ENCODE measurements at places on chromosomes 12 and 14. TPM values are rescaled to one million over a fixed set of nuclear protein-coding genes. Genes with fewer than 3 reads are reported as not detected.

- DNase-seq = no peak
These were observed 24.7 kb upstream of the MAP1LC3B2 start for GRCh38 chr12:116534311-116535121.

GRCh38 chr12:94435511-94435927 lies 24.1 kb downstream of the CEP83 start:
- no peak for DNase-seq

The VASH1 gene
- 14.3 TPM for total RNA-seq

DNA sequence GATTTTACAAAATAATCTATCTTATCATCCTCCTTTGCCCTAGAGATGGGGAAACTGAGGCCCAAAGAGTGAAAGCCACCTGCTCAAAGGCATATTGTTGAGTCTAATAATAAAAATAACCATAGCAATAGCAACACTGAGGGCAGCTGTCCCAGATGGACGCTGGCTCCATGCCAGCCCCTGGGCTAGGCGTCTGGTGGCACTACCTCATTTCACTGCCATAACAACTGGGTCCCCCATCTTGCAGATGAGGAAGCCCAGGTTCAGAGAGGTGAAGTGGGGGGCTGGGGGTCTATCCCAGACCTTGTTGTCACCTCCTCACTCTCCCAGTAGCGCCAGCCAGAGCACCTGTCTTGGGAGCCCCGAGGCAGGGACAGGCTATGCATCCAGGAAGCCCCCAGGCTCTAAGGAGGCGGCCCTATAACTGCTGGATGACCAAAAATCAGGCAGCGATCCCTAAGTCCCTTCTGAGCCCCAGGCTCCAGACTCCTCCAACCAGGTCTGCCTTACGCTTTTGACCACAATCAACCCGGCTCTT lies 12.8 kb downstream of the BDKRB2 start:
- no peak for DNase-seq

DNA sequence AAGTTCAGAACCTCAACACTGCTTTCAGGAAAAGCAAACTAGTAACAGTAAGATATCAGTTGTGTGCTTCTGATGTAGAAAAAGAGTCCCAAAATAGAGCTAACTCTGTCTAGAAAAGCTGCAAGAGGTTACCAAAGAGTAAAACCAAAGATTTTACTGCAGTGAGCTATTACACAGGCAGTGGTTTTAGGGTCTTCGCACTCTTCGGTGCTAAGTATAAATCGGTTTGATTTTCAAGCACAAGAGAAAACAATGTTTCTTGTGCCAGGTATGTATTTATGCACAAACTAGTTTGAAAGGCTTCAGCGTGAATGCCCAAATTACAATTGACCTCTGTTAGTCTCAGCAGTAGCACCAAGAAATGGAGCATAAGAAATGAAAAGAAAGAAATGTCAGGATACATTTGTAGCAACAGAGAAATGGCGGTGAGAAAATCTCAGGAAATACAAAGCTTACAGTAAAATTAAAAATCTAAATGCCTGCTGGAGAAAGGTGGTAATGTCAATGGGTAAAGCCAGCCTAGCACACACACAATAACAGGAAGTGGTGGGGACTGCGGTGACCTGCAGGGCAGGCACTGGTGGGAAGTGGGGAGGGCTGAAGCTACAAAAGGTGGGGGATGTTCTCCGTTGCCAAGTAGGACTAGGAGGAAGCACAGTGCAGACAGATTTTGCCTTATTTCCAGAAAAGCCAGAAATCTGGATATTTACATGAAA lies 18.0 kb upstream of the DYRK2 start:
- DNase-seq = no peak

DNA sequence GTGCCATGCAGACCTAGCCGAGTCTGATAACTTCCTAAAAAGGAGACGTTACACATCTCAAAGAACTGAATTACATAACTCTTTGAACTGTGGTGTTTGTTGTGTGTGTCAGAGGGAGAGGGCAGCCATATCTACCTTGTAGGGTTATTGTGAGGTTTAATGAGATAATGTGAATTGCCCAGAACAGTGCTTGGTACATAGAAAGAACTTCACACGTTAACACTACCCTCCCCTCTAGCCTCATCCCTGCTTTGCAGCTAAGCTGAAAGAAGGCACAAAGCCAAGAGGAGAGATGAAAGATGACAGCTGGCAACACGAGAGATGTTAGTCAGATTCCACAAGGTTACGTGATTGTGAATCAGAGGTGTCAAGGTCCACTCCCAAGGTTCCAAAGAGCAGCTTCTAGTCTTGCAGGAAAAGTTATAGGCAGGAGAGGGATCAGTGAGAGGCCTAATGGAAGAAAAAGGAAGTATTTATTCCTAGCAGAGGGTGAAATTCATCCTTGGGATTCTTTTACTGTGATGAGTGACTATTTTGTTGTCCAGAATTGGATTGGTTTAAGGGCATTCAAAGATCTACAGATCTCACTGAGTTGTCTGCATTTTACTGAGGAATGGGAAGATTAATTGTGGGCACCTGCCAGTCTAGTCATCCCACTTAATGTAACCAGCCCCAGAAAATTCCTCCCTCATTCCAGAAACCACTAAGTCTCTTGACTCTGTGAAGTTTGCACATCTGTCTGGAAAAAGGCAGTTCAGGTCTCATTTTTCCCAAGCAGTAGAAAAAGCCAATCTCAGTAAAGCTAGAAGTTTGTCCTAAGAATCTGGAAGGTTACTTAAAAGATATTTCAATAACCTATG lies 25.9 kb upstream of the WNK1 start:
- DNase-seq = no peak

GRCh38 chr12:3102771-3103410 lies 25.7 kb downstream of the TSPAN9 start:
- DNase-seq = no peak

The KERA gene
- total RNA-seq = not detected

- DNase-seq = no peak
These were observed 7.1 kb downstream of the IPO4 start for GRCh38 chr14:24181371-24182077.

GRCh38 chr14:103112400-103113243 lies 10.6 kb upstream of the TNFAIP2 start:
- no peak for DNase-seq

The GNG2 gene
- total RNA-seq = 6.3 TPM

The PGF gene
- 3.3 TPM for total RNA-seq

DNA sequence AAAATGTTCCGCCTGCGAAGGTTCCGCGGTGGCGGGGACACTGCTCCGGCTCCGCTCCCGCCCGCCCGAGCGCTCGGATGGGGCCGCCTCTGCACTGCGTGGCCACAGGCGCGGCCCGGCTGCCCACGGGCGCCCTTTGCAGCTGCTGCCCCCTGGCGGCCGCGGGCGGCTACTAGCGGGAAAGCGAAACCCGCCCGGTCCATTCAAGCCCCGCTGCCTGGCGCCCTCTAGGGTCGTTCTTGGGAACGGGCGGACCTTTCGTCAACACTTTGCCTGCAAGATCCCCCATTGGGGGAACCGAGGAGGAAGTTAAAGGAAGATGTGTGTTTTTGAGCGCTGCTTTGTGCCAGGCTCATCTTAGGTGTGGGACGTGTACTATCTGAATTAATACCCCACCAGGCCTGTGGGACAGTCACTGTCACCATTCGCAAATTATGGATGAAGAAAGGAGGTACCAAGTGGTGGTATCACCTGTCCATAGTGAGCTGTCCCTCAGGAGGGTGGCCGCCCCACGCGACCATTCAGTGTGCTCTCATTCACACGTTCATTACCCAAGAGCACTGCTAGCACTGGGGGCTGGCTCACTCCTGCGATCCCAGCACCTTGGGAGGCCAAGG lies 19.4 kb downstream of the GPR132 start:
- peak; percentile 89 for DNase-seq

- no peak for DNase-seq
These were observed 1429.3 kb upstream of the TMEM132C start for GRCh38 chr12:126837697-126838096.

The TAS2R30 gene
- 0.90 TPM for total RNA-seq

The AJUBA gene
- 5.8 TPM for total RNA-seq

DNA sequence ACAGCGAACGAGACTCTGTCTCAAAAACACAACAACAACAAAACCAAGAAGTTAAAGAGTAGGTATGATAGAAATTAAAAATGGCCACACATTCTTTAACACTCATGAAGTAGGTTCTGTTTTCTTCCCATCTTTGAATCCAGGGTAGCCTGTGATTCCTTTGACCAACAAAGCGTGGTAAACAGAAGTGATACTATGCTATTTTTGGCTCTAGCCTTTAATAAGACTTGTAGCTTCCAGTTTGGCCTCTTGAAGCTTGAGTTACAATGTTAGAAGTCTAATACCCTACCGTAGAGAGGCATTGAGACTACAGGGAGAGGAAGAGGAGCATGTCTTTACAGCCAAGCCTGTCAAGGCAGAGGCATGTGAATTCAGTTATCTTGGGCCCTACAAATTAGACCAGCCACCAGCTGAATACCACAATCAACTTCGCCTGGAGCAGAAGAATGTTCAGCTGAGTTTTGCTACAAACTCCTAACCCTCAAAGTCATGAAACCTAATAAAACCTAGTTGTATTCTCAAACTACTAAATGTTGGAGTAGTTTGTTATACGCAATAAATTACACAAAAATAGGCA lies 4.9 kb upstream of the NEMF start:
- no peak for DNase-seq

The ANO2 gene
- 2.8 TPM for total RNA-seq

The PLCZ1 gene
- not detected for total RNA-seq

GRCh38 chr12:54387114-54387467 lies 2.6 kb upstream of the ZNF385A start:
- no peak for DNase-seq

GRCh38 chr12:20549108-20549719 lies 145.9 kb upstream of the SLCO1C1 start:
- no peak for DNase-seq
